ENCODE measurements at places on chromosomes 4 and X.
A peak's percentile ranks its signal among the peaks of the same experiment; 100 is the strongest.

- DNase-seq, result no peak
These were observed 56.6 kb upstream of the NRK start for GRCh38 chrX:105765691-105766090.

DNA sequence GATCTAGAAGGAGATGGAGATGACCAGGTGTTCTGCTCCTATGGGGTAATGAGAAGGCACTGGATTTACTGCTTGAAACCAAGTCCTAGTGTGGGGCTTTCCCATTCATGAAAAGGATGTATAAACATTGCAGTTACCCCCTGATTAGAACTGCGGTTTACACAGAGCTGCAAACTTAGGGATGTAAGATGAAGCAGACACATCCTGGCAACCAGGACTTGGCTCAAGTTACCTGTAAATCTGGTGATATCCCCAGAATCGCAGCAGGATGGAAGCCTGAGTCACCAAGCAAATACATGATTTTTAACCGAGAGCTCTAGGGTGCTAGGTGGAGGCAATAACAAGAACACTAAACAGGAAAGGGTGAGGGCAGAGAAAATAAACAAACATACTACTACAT is 178.6 kb upstream of the MAMLD1 start:
- DNase-seq, result peak; percentile 7

- DNase-seq, result no peak
These were observed 60.6 kb upstream of the NAP1L5 start for GRCh38 chr4:88758264-88758663.

DNA sequence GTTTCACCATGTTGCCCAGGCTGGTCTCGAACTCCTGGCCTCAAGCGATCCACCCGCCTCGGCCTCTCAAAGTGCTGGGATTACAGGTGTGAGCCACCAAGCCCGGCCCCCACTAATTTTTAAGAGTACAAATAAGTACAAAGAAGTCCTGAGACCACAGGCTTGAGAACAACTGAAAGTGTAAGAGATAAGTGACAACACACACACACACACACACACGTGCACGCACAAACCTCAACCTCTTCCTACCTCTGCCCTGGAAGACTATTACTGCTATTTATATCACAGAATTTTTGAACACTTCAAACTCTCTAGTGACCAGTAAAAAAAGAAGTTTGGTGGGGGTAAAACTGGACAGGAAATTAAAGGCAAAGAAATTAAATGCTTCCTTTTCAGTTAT is 7.5 kb downstream of the KLHL15 start:
- no peak for DNase-seq

- no peak for DNase-seq
These were observed 306.4 kb downstream of the PTTG2 start for GRCh38 chr4:38266616-38267015.

DNA sequence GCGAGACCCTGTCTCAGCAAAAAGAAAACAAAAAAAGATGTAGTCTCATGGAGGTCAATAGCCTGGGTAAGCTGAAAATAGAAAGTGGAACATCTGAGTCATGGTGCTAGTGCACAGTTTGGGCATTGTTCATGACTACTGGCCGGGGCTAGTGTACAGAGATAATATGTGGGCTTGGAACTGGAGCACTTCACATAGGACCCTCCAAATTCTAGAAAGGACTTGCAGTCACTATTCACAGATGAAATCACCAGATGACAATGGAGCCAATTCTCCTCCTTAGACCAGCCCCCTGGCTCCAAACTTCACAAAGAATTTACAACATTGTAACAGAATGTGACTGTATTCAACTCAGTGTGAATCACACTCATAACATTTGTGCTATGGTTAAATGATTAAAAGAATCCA is 367.8 kb upstream of the SLC7A11 start:
- DNase-seq, result no peak

DNA sequence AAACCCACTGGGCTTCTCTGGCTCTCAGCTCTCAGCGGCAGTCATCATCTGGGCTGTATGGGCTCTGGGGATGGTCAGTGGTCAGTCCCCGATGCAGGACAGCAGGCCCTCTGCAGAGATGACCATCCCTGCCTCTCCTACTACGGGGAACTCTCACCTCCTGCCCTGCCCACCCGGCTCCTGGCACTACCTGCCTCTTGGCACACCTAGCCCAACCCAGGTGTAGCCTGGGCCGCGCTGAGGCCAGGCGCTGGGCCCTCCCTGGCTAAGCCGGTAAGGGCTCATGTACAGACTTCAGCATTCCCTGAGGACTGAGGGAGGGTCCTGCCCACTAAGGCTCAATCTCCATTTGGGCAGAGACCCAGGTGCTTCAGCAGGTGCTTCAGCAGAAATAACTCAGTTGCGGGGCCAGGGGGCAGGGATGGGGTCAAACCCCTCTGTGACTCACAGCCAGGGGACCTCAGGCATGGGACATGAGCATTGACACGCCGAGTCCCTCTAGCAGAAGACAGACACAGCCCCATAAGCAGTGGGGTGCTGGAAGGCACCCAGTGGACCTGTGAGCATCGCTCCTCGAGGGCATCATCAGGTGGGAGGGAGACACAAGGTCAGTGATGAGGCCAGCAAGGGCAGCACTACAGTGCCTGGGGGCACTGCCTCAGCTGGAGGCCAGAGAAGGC is 71.0 kb downstream of the ACOX3 start:
- no peak for DNase-seq

DNA sequence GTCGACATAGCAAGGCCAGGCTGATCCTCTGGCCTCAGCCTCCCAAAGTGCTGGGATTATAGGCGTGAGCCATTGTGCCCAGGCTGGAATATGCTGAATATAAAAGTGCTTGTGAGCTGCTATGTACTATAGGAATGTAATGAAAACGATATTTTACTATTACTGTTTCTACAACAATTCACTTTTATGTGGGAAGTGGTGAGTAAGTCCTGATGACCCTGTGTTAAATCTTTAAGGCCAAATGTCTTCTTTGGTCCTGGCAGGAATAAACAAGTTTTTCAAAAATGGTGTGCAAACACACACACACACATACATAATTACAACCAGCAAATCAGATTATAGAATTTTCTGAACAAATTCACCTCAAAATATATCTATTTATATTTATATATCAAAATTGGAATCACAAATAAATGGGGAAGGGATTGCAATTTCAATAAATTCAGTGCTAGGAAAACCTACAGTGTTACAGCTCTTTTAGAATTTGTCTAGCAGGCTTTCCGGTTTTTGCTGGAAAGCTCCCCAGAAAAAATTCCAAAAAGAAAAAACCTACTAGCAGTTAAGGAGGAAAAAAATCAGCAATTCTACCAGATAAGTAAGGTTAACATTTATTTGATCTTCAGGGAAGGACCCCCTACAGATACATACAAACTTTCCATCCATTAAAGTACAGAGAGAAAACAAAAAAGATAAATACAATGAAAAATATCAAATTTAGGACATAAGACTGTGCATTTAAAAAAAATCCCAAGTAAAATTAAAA is 17.9 kb downstream of the SMIM14 start:
- DNase-seq, result no peak

DNA sequence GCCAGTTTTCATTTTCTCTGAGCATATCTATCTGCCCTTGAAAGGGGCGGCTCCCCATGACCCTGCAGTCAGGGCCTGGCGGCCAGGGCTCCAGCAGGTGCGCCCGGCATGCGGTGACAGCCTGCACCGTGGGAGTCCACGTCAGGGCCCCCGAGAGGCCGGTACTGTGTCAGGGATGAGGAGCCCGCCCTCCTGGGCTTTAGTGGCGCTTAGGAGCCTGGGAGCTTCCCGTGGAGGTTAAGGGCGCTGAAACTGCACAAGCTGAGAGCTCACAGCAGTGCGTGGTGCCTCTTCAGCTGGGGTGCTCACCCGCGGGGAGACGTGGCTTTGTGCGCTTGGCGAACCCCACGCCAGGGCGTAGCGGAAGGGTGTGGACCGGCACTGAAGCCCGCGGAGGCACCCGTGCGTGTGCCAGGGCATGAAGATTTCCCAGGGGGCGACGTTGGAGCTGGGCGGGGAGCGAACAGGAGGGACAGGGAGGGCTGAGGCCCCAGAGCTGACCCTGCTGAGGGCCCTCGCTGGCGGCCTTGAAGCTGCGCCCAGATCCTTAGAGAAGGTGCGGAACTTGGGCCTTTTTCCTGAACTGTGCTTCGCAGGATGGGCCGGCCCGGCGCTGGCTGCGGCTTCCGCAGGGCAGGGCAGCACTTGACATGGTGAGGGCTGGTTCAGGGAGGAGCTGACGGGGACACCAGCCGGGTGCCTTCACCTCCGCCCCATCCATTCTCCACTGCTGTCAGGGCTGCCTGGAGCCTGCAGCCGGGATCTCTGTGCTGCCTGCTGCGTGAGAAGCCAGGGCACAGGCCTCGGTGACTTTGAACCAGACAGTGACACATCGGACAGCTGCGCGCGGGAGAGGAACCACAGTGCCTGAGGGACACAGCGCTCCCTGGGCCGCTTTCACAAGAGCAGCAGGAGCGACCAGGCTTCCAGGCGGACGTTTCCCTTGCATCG is 32.9 kb downstream of the HTT-AS start:
- peak; percentile 62 for DNase-seq

GRCh38 chr4:20271950-20272349 is 20.2 kb downstream of the SLIT2 start:
- DNase-seq, result no peak

Measured in ureter (tissue), 1 donor.